ENCODE measurements at places on chromosomes 3 and 15.

- DNase-seq: no peak
Observed at GRCh38 chr3:481680-482079, 285.1 kb downstream of the CHL1 start.

- DNase-seq: no peak
Observed at GRCh38 chr3:4501437-4501836, 8.3 kb downstream of the ITPR1 start.

GRCh38 chr3:127790882-127791183, 31.5 kb downstream of the MGLL start:
- DNase-seq: no peak

DNA sequence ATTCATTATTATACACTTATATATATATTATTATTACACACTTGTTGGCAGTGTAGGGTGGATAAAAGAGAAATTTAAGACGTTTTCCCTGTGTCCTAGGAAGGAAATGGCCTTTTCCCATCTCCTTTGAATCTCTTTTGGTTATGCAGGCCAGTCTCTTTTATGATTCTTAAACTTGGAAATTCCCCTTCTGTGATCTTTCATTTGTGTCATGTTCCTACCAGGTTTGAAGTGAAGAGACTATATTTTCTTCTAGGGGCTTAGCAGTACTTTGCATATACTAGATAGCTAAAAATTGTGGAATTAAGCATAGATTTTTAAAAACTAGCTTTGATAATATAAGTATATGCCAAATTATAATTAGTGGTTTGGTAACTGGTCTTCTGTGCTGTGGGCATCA, 58.5 kb downstream of the BBX start:
- no peak for DNase-seq

- DNase-seq: no peak
Observed at GRCh38 chr3:122926811-122927210, 100.8 kb downstream of the SEMA5B start.

DNA sequence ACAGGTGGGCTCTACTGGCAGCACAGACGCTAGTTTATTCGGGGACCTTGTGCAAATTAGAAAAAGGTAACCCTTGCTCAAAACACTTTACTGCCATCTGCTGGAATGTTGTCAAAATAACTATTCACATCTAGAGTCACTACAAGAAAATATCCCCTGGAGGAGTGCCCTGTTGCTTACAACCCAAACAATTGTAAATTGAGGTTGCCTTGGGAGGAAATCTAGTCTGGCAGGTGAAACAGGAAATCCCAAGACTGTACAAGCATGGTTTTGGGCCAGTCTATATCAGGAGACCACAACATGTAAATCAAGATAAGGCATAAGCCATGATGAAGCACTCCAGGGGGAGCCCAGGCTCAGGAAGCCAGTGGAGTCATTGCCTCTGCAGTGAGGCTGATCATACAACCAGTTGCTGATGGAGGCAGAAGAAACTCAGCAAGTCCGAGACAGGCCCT, 136.8 kb upstream of the ACP3 start:
- peak; percentile 24 for DNase-seq

GRCh38 chr15:25670621-25671020, 192.5 kb downstream of the ATP10A start:
- no peak for DNase-seq

GRCh38 chr3:67382536-67382935, 271.9 kb downstream of the SUCLG2 start:
- DNase-seq: no peak

DNA sequence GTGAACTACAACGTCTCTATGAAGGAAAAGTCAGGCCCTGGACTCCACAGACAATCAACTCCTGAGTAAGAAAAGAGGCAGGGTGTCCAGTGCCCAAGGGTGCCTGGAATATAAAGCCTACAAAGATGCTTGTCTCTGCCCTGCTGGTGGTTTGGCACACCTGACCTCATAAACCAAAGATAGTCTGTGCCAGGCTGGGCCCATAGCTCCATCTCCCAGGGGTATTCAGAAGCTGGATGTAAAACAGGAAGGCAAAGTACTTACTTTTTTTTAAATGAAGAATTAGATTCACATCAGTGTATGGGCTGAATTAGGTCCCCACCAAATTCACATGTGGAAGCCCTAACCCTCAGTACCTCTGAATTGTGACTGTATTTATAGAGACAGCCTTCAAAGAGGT, 66.6 kb upstream of the HERC1 start:
- DNase-seq: no peak

GRCh38 chr3:143128227-143128955, 8.8 kb downstream of the CHST2 start:
- no peak for DNase-seq

- DNase-seq: no peak
Observed at GRCh38 chr3:16050641-16051467, 123.6 kb upstream of the GALNT15 start.

- no peak for DNase-seq
Observed at GRCh38 chr3:27730774-27731659, 8.9 kb upstream of the EOMES start.

- DNase-seq: no peak
Observed at GRCh38 chr3:198076722-198077308, 116.8 kb downstream of the LMLN start.

All from CD4-positive, alpha-beta T cell treated with Interleukin-2 at 100 ng/mL for 4 hours (primary cell).